ENCODE measurements at places on chromosomes 12 and 14.

GRCh38 chr12:104466709-104467345 lies 10.1 kb downstream of the CHST11 start:
- DNase-seq, result no peak

DNA sequence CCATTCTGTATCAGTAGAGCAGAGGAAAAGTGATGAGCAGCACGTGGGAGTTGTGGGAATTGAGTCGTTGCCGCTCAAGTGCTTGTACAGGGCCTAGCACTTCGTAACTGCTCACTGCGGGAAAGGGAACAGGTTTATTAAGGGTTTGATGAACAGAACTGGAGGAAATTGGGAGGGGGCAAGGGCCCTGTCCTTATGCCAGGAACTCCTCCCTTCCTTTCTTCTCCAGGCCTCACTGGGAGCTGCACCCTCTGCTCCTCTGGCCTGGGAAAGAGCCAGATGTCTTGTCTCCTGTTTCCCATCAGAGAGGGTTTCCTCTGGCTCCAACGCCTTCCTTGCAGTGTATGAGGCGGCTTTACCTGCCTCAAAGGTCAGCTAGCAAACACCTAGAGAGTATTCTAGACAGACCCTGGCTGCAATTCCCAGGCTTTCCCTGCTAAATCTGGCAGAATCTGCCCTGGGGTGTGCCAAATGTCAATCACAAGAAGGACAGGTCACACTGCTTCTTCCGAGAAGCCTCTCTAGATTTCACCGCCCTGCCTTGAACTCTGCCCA lies 78.4 kb downstream of the NTF3 start:
- no peak for DNase-seq

GRCh38 chr12:26124446-26125399 lies at the start of gene BHLHE41:
Gene BHLHE41 (minus strand): TSS chr12:26125037. CDS start chr12:26124779, 258 bp downstream.
- DNase-seq, result no peak

DNA sequence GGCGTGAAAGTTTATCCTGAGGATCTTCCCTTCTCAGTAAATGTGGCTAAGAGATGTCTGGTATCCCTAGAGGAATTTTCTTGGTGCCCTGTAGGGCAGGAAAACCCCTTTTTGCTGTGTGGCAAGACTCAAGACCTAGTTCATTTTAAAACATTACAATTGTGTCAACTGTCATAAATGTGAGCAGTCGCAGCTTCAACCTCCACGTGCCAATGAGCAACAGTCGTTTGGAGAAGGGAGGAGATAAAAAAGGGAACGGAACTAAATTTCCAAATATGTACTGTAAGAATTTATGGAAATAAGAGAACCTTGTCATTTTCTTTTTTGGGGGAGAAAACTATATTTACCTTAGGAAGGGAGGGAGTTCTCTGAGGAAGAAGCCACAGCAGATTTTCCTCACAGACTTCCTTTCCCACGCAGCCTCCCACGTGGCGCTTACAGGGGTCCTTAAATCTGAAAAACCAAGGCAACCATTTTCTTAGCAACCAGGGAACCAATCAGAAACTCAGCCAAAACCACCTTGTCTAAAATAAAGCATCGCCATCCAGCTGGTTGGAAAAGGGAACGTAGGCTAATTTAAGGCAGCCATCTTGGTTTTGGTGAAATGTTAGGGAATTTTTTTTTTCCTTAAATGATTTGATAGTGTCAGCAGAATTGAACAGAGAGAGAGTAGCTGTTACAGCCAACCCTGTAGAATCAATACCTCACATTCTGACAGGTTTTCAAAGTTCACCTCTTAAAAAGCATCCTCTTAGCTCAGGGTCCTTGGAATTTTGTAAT lies 99.1 kb downstream of the FIGNL2 start:
- DNase-seq, result no peak

DNA sequence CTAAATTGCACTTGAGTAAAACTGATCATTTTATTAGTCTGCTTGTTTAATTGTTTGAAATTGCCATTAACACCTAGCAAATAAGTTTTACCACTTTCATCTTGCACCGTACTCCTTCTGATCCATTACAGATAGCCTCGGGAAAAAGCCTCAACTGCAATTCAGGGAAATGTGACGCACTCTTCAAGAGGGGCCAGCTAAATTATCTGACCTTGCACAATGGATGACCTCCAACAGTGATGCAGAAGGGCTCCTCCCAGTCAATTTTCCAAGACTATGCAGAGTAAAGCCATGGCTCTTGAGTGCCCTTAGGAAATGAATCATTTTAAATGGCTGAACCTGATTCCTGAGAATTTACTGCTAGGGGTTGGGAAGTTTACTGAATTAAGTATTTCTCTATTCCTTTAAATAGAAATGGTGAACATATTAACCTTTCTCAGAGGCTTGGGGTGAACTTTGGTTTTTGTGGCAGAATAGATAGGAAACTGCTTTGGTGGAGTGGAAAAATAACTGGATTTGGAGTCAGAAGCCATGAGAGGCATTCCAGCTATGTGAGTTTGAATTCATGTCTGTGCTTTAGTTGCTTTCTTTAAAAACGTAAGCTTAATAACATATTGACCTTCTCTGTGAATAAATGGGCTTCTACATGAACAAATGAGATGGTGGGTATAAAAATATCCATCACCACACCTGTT lies 64.8 kb upstream of the OVCH1 start:
- no peak for DNase-seq

- no peak for DNase-seq
Measured at GRCh38 chr12:87253157-87253556, 776.0 kb downstream of the C12orf50 start.

DNA sequence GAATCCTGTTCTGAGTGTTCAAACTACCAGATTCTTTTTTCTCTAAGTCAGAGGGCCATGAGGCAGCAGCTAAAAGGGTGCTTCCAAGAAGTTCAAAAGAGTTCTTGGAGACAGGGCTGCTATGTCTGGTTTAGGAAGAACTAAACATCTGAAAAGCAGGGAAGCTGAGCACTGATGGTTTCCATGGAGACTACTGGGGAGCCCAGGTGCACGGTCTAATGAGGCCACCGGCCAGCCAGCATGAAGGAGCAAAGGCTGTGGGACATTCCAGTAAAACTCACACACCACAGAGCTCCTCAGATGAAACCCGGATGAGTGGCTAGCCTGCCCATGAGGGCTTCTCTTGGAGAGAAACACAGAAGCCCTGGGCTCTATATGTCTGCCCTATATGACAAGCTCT lies 97.3 kb downstream of the KCNK10 start:
- DNase-seq, result no peak

All from GM12864 (cell line).